Bronchus fibroblast of lung (primary cell): ENCODE measurements at places on chromosomes 2 and 18. TPM values are rescaled to one million over a fixed set of nuclear protein-coding genes. Genes with fewer than 3 reads are reported as not detected.

The TIGD1 gene
- total RNA-seq = 2.1 and 3.2 TPM in 2 replicates

The SLC4A3 gene
- total RNA-seq = 1.3 and 1.8 TPM in 2 replicates

The SERPINB12 gene
- total RNA-seq = not detected in 2 replicates

The CCDC85A gene
- total RNA-seq = 0.15 and 0.34 TPM in 2 replicates

The KCNJ13 gene
- not detected in 2 replicates for total RNA-seq

The HOXD13 gene
- total RNA-seq = not detected in 2 replicates

The COBLL1 gene
- total RNA-seq = 0.67 and 0.74 TPM in 2 replicates

The BAZ2B gene
- 6.7 and 8.5 TPM in 2 replicates for total RNA-seq

The SERPINE2 gene
- 14.0 and 14.4 TPM in 2 replicates for total RNA-seq

The RAPH1 gene
- total RNA-seq = 3.6 and 6.2 TPM in 2 replicates

The RIT2 gene
- not detected in 2 replicates for total RNA-seq

The INHBB gene
- total RNA-seq = not detected in 2 replicates

The DARS1 gene
- 48.8 and 62.5 TPM in 2 replicates for total RNA-seq

The GKN1 gene
- total RNA-seq = not detected in 2 replicates
